Activated CD4-positive, alpha-beta T cell treated with anti-CD3 and anti-CD28 coated beads, Interleukin-2, amount 50 U/mL, for 24 hours (primary cell): ENCODE measurements at places on chromosomes 16 and 17.
A peak's percentile ranks its signal among the peaks of the same experiment; 100 is the strongest.

- no peak for DNase-seq
These were observed 663 bp downstream of the CYB5D1 start for GRCh38 chr17:7858522-7858810.

DNA sequence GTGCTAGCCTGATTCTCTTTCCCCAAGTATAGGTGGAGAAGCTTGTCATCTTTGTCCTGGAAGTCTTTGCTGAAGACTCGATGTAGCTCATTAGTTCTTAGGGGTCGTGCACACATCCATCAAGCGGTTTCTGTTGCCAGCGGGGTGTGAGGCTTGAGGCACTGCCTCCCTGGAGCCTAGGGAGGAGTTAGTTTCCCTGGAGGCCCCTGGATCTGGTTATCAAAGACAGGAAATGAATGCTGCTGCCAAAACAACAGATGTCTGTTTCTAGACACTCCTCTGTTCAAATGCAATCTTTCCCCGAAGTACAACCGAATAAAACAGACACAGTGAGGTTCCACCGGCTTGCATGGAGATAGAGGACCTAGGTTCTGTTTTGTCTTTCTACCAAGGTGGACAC lies 17.5 kb downstream of the HS3ST4 start:
- no peak for DNase-seq

DNA sequence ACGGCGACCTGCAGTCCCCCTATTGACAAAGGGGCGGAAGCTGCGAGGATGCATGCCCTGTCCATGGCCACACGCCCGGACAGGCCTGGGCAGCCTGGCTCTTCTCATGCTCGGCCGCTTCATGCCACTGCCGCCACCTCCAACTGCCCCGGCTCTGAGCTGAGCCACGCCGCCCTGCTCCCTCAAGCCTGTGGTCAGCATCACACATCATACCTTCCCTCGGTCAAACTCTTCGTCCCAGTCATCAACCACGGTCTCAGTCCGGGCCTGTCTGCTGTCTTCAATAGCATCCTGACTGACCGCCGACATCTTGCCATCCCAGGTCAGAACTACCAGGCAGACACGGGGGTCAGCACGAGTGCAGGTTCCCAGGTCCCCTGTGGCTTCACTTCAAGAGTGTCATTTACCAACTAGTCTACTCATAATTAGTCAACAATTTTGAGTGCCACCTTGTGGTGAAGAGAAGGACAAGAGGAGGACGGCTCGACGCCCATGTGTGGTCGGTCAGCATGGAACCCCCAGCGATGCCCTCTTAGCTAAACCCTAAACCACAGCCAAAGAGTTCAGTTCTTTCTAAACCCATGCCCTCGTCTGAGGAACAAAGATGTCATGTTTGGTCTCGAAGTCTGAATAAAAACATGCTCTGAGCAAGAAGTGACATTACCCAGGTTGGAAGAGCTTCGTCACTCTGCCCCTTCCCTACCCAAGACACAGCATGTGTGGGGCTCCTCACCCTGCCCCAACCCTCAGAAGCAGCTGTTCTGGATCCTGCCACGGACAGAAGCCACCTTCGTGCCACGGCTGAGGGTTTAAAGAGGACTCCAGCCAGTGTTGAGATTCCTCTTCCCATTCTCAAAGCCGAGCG lies 16.9 kb upstream of the CYTH1 start:
- no peak for DNase-seq

DNA sequence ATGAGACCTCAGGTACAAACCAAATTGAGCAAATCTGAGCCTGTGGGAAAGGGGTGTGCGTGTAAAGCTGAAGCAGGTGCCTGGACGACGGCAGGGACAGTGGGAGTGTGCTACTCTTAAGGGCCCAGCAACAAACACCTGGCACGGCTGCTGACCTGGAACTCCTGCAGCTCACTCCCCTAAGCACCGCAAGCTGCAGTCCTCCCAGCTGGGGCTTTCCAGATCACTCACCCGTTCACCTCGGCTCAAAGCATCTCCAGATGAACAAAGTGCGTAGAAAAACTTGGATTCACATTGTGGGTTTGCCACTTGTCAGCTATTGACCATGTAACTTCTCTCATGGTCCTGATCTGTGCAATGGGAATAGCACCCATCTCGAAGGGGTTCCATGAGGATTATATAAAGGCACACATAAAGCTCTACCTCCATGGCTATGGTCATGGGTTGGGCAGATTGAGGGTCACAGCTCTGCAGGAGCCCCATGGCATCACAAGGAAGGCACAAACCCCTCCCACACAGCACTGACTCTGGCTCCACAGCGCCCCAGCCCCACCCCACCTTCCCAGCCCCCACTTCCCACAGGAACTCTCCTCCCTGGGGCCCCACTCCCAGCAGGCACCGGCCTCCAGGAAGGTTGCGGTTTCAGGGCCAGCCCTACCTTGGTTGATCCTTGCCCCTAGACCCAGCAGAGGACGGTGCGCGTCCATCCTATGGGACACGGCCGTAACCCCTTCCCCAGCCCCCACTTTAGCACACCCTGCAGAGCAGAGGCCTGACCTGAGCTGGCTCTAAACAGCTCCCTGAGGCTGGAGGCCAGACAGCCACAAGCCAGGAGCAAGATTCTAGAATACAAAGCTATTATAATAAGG lies 21.9 kb downstream of the ST3GAL2 start:
- DNase-seq: no peak

DNA sequence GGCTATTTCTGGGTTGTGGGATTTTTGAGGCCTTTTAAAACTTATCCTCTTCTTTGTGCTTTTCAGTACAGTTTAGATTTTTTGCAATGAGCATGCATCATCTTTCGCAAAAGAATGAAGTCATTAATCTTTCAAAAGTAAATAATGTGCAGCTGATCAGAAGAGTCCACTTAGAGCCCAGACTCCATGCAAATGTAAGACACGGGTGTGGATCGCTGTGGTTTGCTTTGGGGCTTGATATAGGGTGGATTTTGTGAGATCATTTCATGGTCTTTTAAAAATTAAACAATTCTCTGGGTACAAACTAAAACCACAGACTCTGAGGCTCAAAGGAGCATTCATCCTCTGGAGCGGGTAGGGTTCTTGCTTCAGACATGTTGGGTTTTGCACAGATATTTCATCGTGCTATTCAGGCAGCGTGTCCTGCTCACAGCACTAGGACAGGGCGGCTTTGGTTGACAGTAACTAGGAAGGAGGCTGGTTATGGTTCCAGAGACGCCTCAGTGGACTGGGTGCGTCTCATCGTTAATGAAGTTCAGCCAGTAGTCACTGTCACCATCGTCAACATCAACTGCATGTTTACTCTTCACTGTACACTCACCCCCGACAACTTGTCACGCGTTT lies 129.4 kb upstream of the PLCG2 start:
- DNase-seq: no peak

GRCh38 chr16:661184-661821 lies 6.6 kb upstream of the RHOT2 start:
- no peak for DNase-seq

DNA sequence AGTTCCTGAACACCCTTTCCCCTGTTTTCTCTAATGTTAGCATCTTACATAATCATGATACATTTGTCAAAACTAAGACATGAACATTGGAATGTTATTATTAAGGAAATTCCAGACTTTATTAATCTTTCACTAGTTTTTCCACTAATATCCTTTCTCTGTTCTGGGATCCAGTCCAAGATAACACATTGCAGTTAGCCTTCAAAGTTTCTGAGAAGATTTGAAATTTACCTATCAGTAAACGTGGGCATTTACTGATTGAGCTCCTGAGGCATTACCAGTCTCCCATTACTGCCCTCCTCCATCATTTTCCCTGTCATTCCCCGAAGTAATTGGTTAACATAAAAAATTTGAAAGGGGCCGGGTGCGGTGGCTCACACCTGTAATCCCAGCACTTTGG lies 5.7 kb upstream of the CD300LG start:
- no peak for DNase-seq

DNA sequence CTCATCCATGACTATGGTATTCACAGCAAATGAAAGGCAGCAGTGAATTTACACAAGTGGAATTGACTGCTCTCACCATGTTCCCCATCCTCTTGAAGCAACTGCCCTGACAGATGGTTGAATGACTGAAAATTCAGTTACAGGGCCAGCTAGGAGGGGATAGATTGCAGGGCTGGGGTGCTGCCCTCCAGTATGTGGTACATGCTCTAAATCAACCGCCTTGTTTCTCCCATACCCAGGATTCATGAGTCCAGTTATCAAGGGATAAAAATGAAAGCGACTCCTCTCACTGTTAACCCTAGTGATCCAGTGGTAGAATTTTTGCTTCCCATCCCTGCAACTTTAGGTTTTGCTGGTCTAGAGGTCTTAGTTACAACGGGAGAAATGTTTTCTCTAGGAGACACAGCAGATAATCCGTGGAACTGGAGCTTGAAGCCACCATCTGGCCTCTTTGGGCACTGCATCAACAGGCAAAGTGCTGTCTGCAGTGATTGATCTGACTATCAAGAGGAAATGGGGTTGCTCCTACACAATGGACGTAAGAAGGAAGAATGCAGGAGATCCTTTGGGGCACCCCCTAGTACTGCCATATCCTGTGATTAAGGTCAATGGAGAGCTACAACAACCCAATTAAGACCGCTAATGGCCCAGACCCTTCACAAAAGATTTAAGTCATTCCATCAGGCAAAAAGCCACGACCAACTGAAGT lies 32.0 kb downstream of the SCPEP1 start:
- DNase-seq: peak; percentile 1

DNA sequence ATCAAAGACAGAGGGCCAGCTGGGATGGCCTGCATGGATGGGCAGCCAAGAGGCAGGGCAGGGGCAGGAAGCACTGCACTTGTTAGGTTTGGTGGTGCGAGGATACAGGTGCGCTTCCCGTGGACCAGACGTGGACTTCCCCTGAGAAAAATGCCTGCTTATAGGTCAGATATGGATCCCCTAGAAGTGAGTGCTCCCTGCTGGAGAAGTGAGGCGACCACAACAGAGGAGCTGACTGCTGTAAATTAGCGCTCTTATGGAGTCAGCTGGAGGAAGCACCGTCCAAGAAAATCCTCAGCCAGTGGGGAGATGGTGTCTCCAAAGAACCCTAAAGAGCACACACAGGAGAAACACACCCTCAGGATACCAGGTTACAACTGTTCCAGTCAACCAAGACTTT lies 27.7 kb upstream of the CCDC182 start:
- DNase-seq: no peak

DNA sequence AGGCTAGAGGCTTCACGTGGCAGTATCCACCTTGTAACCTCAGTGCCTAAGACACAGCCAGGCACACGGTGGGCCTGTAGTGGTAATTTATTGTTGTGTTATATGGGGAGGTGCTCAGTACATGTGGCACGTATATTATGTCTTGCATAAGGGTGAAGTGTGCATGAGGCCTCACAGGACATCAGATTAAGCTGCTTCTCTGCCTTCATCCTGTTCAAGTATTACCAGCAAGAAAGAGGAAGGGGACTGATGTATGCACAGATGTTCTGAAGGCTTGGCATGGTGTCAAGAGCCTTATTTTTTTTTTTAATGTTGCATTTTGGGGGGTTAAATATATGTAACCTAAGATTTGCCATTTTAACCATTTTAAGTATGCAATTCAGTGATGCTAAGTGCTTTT lies 71.6 kb downstream of the ABCC1 start:
- no peak for DNase-seq

DNA sequence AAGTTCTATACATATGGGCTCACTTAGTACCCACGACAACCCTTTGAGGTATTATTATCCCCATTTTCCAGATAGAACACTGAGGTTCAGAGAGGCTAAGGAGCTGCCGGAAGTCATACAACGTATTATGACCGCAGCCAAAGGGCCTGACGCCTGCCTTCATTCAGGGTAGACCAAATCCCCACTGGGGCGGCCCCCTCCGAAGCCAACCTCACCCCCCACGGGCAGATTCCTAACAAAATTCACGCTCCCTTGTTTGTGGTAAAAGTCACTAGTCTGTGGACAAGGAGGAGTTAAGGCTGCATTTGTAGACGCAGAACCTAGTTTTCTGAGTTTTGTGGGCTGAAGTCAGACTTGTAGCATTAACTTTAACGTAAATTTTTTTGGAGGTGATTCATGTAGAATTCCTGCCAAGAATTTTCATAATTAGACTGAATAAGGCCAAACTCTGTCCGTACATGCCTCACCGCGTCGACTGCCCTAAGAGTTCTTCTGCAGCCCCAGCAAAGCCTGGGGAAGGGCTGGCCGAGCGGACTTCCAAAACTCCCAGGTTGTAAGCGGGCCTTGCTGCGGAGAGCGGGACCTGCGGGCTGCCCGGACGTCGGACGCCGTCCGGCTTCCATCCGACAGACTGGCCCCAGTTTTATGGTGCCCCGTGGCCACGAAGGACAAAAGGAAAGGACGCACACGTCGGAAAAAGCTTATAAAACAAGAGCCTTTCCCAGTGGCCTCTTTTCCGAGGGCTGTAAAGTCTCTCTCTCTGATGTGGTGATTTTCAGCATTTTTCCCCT lies 75.7 kb downstream of the NXN start:
- no peak for DNase-seq

DNA sequence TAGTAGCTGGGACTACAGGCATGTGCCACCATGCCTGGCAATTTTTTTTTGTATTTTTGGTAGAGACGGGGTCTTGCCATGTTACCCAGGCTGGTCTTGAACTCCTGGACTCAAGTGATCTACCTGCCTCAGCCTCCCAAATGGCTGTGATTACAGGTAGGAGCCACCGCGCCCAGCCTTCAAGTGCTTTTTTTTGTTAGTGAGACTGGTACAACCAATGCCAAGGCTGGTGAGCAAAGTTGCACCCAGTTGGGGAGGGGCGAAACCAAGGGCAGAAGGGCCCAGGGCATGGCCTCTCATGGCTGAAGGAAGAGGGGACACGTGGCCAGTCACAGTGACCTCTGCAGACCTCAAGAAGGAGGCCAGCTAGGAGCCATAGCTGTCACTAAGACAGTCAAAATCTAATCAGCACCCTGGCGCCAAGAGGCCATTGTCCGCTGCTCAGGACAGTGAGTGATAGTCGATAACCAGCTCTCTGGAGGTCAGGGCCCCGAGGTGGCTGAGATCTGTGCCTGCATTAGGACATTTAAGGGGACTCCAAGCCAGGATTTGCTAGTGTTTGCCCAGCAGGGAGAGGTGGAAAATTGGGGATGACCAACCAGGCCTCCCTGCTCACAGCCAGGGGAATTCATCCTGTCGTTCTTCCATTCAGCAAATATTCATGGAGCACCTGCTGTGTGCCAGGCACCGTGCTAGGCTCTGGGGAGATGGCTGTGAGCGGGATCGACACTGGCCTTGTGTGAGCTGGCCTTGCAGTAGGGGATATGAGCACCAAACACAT lies 10.2 kb downstream of the IL4R start:
- DNase-seq: no peak

DNA sequence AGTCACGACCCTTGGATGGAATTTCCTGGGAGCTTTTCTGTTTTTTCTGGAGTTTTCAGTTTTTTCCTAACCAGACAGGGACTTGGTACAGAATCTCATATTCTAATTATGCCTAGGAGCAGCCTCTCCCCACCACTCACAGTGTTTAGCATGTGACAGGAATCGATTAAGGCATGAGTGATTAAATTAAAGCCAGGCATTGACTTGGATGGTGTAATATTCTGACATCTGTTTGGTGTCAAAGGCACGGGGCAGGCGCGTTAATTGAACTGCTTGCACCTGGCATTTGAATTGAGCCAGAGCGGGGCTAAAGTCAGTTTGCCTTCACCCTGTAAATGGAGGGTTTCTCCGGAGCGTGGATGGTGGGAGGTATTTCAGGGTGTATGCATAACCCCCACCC lies 11.9 kb downstream of the MAPT start:
- no peak for DNase-seq

- DNase-seq: no peak
These were observed 3.8 kb upstream of the WIPI1 start for GRCh38 chr17:68461122-68461539.
